Left renal pelvis (tissue), 4 donors: ENCODE measurements at places on chromosomes 5 and 9. TPM values are rescaled to one million over a fixed set of nuclear protein-coding genes. Genes with fewer than 3 reads are reported as not detected.

Gene LTC4S
- polyA plus RNA-seq = 4.1 TPM

Gene ZNF300
- 39.9 TPM for polyA plus RNA-seq

Gene CLIC3
- polyA plus RNA-seq = 0.53 TPM

Gene DND1
- polyA plus RNA-seq = 0.24 TPM

Gene LHFPL2
- 62.2 TPM for polyA plus RNA-seq

Gene CCIN
- polyA plus RNA-seq = 0.36 TPM

Gene LRRC26
- not detected for polyA plus RNA-seq

Gene ATP10B
- 0.29 TPM for polyA plus RNA-seq

Gene CEP120
- polyA plus RNA-seq = 28.2 TPM

Gene CTNND2
- polyA plus RNA-seq = 2.5 TPM

Gene C5orf52
- not detected for polyA plus RNA-seq

Gene KCTD16
- polyA plus RNA-seq = 2.3 TPM

Gene SPINK13
- 0.40 TPM for polyA plus RNA-seq

DNA sequence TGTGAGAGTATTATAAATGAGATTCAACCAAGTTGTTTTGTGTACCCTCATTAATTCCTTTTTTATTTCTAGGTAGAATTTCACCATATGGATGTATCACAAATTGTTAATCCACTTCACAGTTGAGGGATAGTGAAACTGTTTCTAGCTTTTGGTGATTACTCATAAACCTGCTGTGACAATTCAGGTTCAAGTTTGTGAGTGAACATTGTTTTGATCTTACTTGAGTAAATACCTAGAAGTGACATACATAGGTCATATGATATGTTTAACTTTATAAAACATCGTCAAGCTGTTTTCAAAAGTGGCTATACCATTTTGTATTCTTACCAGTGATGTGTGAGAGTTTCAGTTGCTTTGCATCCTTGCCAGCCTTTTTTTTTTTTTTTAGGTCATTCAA is 112.9 kb downstream of the CAMK4 start:
- no peak for DNase-seq

DNA sequence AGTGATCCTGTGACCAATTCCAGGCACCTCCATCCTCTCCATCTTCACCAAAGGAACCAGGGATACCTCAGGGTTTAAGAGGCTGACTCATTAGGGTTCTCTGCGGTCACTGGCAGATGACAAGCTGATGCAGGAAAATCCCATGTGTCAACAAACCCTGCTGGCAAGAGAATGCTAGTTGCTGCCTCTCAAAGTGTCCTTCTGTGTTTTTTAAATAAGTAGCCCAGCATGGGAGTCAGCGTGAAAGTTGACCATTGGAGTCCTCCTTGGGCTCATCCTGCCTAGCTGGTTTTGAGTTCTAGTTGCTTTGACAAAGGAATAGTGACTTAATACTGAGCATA is 200.2 kb downstream of the SLIT3 start:
- no peak for DNase-seq

DNA sequence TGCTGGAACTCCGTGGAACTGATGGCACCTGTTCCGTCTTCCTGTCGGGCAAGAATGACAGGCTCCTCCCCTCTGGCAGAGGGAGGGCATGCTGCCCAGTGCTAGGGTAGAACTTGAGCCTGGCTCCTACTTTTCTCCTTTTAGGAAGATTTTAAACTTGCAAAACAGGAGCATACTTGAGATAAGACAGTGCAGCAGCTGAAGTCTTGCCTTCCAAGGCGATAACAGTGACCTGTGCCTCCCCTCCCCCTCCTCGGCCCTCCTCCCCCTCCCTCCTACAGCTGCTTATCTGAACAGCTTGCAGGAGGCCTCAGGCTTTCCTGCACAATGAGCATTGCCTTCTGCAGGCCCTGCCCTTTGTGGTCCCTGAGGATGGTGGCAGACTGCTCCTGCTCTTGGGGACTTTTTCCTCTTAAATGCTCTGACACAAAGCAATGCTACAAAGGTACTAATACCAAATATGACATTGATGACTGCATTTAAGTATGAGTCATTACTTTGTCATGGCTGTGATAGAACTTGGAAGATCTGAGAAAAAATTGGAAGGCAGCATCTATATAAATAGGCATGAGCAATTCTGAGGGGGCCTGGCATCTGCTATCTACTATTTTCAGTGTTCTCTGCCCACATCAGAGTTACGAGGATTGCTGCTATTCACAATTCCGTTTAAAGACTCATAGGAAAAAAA is 2.0 kb downstream of the GADD45G start:
- no peak for DNase-seq

DNA sequence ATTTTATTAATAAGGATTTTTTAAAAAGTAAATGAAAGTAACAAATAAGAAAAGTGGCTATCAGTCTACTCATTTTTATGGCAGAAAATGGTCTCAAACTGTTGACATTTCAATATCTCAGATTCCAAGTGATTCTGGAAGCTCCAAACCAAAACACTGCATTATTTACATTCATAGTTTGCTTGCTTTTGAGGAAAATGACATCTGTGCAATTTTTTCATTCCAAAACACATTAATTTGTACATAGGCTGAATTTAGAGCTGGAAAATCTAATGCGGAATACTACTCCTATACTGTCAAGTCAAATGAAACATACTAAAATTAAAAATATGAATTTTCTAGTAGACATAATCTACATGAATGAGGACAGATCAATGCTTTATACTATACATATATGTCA is 1047.6 kb downstream of the CDH9 start:
- no peak for DNase-seq

GRCh38 chr9:84068872-84069271 is 88.3 kb downstream of the RMI1 start:
- no peak for DNase-seq

DNA sequence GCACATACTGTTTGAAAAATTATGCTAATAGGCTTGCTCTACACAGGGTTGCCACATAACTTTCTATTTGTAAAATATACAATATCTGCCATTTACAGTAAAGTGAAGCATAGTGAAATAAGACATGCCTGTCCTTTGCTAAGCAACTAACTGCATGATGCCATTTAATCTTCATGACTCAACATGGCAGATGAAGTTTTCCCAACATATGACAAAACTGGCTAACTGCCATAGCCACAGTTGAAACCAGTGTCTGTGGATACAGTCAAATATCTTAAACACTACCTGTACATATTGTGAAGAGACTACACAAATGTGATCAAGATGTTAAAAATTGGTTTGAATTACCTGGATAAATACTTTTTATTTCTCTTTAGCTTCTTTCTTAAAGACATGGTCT is 3.1 kb upstream of the DMAC1 start:
- no peak for DNase-seq

- no peak for DNase-seq
Measured at GRCh38 chr5:148864113-148864841, 37.9 kb downstream of the ADRB2 start.

DNA sequence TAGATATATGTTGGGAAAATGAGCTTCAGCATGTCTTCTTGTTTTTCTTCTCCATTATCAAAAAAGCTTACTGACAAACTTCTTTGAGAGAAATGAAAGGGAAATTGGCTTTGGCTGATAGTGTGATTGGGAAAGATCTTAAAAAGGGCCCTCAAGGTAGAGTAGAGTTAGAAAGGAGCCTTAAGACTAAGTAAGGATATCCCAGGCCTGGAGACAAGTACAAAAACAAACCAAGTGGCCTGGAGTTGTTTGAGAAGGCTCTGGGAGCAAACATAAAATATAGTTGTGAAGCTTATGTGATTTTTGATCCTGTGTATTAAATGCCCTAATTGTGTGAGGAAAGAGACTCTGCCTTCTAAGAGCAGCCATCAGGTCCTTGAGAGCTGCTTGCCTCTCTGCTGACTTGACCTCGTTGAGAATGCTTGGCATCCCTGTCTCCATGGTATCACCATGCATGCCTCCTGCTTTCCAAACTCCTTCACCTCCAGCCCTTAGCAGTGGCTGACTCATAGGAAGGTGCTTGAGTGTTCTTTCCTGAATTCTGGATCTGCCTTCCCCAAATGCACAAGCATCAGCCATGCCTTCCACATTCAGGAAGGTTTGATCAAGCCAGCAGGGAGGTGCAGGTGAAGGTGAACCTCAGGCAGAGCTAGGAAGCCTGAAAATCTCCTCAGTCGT is 78.9 kb downstream of the SMARCA2 start:
- DNase-seq = no peak

- no peak for DNase-seq
Measured at GRCh38 chr5:72194846-72195245, 87.6 kb downstream of the MAP1B start.

- no peak for DNase-seq
Measured at GRCh38 chr9:121741228-121741918, 89.9 kb downstream of the DAB2IP start.

GRCh38 chr9:129826344-129826743 is 2.4 kb upstream of the TOR1A start:
- no peak for DNase-seq

- DNase-seq = no peak
Measured at GRCh38 chr5:42870882-42871418, 59.3 kb upstream of the SELENOP start.

DNA sequence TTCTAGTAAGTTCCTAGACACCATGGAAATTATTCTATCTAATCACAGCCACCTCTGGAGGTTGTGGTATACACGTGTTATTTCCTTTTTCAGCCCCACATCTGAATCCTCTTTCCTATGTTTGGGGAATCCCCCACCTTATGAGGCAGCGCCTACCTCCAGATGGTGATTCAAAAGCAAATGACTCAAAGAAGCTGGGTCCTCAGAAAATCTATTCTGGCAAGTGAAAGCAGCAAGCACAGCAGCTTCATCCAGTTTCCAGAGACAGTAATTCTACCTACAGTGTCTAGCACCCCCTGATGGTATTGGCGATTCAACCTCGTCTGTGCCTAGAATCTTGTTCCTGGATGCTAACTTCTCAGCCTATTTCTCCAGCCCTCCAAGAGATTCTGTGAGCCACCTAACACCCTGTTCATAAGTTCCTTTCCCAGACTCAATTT is 43.0 kb downstream of the STRBP start:
- no peak for DNase-seq

- DNase-seq = no peak
Measured at GRCh38 chr5:159345336-159345735, 15.0 kb upstream of the IL12B start.

DNA sequence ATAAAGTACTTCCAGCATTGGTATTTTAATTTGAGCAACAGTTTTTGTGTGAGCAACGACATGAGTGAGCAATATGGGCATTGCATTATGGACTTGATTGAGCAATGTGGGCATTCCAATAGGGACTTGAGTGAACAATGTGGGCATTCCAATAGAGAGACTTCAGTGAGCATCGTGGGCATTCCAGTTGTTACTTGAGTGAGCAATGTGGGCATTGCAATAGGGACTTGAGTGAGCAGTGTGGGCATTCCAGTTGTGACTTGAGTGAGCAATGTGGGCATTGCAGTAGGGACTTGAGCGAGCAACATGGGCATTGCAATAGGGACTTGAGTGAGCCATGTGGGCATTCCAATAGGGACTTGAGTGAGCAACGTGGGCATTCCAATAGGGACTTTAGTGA is 52.2 kb downstream of the ZCCHC7 start:
- no peak for DNase-seq

GRCh38 chr9:138025908-138026307 is 148.3 kb downstream of the CACNA1B start:
- no peak for DNase-seq

- DNase-seq = no peak
Measured at GRCh38 chr9:69496846-69497450, 171.9 kb downstream of the ENTREP1 start.

DNA sequence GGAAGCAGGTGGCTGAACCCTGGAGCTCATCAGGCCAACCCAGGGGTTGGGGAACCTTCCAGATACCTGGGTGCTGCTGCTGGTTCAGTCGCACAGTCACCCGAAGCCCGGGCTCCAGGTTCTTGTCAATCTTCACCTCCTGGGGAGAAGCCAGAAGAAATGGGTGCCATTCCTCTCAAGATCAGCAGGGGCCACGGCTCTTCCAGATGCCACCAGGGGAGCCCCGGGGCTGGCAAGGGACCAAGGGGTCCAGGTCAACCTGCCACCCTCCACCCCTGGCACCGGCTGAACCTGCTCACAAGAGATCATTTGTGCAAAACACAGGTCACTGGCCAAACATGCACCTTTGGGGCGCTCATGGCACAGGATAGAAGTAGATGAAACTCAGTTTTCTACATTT is 4.7 kb downstream of the SPOUT1 start:
- no peak for DNase-seq

DNA sequence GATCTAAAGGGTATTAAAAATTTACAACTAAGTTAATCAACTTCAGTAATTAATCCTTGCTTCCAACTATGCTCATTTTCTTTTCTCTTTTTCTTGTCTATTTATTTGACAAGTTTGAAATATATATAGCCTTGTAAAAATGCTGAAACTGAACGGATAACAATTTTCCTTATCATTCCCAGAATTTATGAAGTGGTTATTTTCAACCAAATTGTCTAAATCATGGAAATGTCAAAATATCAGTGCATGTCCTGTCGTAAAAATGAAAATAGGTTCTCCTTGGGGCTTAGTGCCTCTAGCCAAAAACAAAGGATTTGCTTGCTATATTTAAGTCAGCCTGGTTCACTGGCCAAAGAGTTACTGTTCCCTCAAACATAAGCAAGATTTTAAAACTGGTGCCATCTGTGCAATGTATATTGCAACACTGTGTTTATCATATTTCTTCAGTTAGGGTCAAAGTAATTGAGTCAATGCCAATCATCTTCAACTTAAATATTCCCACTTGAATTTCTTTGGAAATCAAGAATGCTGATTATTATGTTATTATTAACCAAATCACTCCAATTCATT is 798.3 kb downstream of the MAT2B start:
- DNase-seq = no peak

GRCh38 chr5:150487199-150488061 is 20.5 kb upstream of the NDST1 start:
- DNase-seq = no peak

DNA sequence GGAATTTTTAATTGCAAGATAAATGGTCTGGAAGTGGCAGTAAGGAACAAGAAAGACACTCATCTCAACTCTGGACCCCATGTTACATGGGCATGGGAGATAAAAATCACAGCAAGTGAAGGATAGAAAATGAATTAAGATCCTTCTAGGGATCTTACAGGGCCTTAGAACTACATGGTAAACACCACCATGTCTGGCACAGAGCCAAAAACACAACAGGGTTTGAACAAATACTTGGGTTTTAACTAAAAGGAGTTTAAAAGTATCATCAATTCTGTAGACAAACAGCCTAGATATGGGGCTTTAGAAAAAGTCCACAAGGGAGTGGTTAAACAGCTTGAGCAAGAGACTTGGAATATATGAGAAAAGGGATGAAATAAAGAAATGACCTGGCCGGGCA is 366.4 kb downstream of the ARL15 start:
- DNase-seq = no peak
